ENCODE measurements at places on chromosomes 2 and 18.

DNA sequence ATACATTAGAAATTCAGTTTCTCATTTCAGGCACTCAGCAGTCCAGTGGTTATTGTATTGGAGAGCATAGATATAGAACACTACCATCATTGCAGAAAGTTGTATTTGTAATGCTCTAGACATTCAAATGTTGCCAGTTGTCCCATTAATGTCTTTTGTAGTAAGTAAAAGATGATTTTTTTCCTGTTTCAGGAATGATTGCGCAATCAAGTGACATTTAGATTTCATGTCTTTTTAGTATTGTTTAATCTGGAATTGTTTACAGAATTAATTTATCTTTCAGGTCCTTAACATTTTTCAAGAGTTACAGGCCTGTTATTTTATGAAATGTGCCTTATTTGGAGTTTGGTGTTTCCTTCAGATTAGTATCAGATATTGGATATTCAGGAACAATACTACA lies 134.7 kb downstream of the MSTN start:
- DNase-seq, result no peak

DNA sequence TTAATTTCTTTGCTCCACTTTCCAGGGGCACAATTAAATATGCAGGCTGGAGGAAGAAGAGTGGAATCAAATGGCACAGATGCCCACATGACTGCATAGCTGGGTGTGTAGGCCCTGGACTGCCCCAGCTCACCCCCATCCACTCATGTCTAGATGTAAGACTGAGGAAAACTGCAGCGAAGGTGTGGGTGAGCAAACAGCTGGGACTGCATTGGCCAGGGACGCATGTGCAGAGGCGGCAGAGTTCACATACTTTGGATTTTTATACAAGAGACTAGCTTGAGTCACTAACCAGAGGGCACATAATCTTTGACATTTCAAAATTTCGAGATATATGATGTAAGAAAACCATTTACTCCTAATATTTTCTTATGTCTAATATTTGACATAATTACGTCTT lies 60.1 kb downstream of the SPIRE1 start:
- DNase-seq, result no peak

- no peak for DNase-seq
Measured at GRCh38 chr2:181886192-181886591, 5.3 kb upstream of the ITPRID2 start.

DNA sequence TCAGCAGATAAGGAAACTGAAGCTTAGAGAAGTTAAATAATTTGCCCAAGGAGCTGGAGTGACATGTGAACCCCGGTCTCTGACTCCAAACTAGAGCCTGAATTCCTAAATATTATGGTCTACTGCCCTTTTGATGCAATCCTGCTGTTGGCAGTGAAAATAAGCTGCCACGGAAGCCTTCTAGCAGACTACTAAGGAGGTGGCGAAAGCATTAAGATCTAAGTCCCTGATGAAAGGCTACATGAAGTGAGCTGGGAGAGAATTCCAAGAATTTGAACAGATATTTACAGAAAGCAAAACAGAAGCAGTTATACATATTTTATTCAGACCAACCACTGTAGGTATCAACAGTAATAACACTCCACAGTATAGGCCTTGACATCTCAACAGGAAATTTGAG lies 28.1 kb downstream of the TRMT61B start:
- DNase-seq, result no peak

DNA sequence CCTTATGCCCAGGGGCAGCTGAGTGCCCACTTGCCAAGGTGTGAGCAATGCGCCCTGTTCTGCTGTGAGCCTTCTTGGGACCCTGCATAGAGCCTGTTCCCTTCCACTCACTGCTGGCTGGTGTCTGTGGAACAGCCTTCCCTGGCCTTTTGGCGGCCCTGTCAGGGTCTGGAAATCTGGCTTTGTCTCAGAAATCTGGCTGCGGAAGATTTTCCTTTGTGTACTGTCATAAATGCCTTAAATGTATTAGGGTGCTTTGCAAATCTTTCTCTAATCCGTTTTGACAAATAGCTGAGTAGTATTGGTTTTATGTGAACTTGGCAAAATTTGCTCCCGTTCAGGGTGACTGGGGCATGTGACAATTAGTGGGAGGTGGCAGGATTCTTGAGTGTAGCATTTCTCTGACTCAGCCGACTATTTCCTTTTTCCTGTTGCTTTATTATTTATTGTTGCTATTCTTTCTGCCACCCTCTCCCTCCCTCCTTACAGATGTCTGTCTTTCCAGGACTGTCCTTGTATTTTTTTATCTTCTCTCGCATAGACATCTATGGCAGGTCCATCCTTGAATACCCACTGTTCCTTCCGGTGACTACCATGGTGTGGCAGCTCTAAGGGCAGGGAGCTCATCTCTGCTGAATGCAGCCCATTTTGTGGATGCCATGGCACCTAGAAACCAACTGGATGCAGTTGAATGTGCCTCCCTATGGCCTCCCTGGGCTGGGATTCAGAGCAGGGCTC lies 41.8 kb downstream of the LDLRAD4 start:
- DNase-seq, result no peak

- no peak for DNase-seq
Measured at GRCh38 chr18:2412281-2412680, 159.0 kb downstream of the METTL4 start.

Measured in GM12864 (cell line).